Renal pelvis (tissue), 12 donors: ENCODE measurements at places on chromosomes 13 and 19. TPM values are rescaled to one million over a fixed set of nuclear protein-coding genes. Genes with fewer than 3 reads are reported as not detected.

Gene COL4A1
- 465 TPM for polyA plus RNA-seq

Gene SLC7A9
- 19.0 TPM for polyA plus RNA-seq

Gene ZNF556
- 0.74 TPM for polyA plus RNA-seq

Gene R3HDM4
- 51.9 TPM for polyA plus RNA-seq

Gene ETHE1
- 25.5 TPM for polyA plus RNA-seq

Gene KIR3DL1
- polyA plus RNA-seq = not detected

Gene GALP
- not detected for polyA plus RNA-seq

Gene LSR
- polyA plus RNA-seq = 68.6 TPM

Gene LHB
- 0.30 TPM for polyA plus RNA-seq

Gene CEACAM20
- not detected for polyA plus RNA-seq

Gene ADGRL1
- 45.3 TPM for polyA plus RNA-seq

DNA sequence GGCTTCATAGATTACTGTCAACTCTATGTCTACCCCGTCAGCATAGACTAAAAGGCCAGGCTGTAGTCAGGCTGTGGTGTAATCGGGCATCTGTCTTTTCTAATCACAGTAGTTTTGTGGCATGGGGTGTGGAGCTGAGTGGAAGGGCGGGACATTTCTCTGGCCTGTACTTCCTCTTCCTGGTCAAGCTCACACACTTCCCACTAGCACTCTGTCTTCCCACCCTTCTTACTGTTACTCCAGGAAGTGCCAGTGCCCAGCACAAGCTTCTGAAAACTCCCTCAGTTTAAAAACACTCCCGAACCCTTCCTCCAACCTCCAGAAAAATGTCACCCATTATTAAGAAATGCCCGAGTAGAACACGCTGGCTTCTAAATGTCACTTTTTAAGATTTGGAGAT is 229.8 kb downstream of the KLF5 start:
- no peak for DNase-seq

DNA sequence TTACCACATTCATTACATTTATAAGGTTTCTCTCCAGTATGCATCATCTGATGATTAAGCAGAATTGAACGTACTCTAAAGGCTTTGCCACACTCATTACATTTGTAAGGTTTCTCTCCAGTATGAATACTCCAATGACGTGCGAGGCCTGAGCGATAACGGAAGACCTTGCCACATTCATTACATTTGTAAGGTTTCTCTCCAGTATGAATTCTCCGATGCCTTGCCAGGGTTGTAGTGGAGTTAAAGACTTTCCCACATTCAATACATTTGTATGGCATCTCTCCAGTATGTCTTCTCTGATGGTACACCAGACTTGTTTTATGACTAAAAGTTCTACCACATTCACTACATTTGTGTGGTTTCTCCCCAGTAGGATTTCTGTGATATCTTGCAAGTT is 16.8 kb upstream of the ZNF432 start:
- no peak for DNase-seq

DNA sequence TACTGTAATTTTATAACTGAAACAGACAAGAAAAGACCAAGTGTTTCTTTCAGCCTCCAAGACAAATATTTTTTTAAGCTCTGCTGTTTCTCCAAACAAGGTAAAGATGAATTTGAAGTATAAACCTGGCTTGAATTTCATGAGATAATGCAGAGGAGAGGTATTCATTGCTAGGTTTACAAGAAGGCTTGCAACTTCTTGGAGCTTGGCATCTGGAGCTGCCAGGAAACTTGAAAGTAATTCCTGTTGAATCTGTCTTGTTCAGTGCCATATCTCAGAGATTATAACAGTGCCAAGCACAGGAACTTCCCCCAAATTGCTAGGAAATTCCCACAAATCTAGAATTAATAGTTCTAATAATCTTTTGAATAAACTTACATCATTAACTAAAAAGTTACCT is 70.9 kb downstream of the CDK8 start:
- no peak for DNase-seq

GRCh38 chr13:30477346-30478195 is 11.8 kb upstream of the HMGB1 start:
- no peak for DNase-seq

DNA sequence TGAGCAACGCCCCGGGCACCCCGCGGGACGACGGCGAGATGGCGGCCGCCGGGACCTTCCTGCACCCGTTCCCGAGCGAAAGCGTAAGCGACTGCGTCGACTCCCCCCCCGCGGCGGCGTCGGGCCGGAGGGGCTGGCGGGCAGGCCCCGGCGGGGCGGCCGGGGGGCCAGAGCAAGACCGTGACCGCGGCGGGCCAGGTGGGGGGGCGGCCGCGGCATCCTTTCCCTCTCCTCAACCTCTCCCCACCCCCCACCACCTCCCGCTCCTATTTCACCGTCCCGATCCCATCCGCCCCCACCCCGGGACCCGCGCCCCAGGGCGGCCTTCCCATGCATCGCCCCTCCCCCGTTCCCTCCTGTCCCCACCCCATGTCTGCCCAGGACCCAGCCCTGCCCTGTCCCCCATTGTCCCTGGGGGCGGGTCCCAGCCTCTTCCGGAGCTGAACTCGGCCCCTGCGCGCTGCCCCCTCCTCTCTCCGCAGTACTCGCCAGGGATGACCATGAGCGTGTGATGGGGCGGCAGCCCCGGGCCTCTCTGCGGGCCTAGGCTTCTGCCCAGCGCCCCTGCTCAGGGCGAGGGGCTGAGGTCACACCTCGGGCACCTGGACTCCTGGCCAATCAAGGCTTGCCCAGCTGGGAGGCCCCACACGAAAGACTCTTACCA is 4.1 kb downstream of the ISYNA1 start:
- no peak for DNase-seq

DNA sequence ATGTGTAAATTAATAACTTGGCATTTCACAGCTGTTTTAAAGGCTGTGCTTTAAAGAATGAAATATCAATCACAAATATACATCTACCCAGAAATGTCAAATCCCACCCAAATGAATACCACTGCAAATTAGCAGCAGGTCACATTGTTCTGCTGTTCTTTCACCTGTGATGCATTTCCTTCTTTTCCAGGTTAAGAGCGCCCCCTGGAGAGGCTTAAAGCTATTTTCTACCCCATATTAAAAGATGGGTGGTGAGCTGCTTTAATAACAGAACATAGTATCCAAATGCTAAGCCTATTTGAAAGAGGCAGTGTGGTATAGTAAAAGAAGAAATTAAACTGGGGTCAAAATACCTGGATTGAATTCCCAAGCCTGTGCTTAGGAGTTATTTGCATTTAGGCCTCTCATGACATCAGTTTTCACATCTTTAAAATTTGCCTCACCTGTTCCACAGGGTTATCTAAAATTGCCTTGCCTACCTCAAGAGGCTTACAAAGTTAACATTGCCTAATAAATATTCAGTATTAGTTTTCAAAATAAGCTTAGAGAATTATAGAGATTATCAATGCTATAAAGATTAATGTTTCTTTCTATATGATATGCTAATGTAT is 396.9 kb upstream of the SLITRK5 start:
- peak; percentile 52 for DNase-seq

- DNase-seq = peak; percentile 16
Observed at GRCh38 chr13:82947191-82947621, 935.1 kb downstream of the SLITRK1 start.

DNA sequence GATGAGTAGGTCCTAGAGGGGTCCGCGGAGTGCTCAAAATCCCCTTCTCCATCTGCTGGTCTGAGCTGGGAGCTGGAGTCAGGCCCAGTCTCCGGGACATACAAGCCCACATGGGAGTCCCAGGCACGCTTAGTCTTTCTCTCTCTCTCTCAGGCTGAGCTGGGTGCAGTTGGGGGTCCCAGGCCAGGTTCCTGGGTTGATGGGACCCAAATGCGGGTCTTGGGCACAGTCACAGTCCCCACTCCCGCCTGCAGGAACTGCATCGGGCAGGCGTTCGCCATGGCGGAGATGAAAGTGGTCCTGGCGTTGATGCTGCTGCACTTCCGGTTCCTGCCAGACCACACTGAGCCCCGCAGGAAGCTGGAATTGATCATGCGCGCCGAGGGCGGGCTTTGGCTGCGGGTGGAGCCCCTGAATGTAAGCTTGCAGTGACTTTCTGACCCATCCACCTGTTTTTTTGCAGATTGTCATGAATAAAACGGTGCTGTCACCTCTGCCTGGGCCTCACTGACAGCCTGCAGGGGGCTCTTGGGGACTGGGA is 23.8 kb downstream of the CYP4F12 start:
- no peak for DNase-seq

DNA sequence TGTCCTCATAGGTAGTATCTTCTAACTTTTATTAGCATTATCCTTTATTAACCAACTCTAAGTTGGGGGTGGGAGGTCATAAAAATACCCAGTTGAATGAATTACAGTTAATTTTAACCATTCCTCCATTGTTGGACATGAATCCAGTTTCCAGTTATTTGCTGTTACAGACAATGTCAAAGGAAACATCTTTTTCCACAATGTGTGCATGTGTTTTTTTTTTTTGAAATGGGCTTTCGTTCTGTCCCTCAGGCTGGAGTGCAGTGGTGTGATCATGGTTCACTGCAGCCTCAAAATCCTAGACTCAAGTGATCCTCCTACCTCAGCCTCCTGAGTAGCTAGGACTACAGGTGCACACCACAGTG is 32.0 kb downstream of the KLF5 start:
- no peak for DNase-seq

GRCh38 chr19:13804830-13805683 is 9.8 kb downstream of the ZSWIM4 start:
- DNase-seq = no peak

DNA sequence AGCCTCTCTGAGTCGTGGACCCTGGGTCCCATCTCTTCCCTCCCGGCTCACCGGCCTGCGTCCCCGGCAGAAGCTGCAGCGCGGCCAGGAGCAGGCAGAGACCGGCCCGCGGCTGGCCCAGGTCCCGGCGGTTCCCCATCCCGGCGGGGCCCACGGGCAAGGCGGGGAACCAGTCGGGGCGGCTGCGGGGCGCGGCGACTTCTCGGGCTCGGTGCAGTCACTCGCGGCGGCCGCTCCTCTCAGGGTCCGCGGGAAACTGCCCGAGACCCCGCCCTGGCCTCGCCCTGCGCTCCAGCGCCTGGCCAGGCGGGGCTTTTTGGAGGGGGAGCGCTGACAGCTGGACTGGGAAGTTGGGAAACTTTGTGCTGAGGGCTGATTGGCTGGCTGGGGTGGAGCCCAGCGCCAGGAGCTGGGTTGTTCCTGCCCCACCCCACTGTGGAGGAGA is at the start of gene COL5A3:
COL5A3 (minus strand) TSS at position 258 of the 445 bp plus-strand sequence; CDS start at position 139, 119 bp downstream.
- DNase-seq = no peak

DNA sequence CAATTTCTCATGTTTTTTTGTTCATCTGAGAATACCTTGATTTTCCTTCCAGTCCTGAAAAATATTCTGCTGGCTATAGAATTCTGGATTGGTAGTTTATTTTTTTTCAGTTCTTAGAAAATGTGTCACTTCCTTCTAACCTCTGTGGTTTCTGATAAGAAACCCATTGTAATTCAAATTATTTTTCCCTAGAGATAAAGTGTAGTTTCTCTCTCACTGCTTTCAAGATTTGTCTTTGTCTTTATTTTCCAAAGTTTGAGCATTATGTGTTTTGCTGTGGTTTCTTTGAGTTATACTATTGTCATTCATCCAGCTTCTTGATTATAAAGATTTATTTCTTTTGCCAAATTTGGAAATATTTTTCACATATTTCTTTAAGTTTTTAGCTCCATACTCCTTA is 324.0 kb upstream of the SPRY2 start:
- no peak for DNase-seq

DNA sequence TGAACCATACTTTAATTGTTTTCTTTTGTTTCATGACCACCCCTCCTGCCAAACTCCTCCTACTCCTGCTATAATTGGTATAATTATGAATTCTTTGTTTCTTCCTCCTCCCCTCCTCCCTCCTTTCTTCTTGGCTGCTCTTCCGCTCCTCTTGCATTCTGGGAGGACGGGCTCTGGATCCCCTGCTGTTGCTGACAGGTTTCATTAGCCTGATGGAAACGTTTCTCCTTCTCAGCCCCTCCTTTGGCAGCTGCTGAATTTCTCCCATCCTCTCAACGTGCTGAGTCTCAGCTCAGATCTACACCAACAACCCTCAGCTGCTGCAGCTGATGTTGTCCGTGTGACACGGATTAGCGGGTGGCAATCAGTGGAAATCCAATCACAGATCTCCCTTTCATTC is 97.1 kb upstream of the UBAC2 start:
- DNase-seq = no peak

GRCh38 chr13:25923217-25924085 is 128.4 kb downstream of the SHISA2 start:
- no peak for DNase-seq

DNA sequence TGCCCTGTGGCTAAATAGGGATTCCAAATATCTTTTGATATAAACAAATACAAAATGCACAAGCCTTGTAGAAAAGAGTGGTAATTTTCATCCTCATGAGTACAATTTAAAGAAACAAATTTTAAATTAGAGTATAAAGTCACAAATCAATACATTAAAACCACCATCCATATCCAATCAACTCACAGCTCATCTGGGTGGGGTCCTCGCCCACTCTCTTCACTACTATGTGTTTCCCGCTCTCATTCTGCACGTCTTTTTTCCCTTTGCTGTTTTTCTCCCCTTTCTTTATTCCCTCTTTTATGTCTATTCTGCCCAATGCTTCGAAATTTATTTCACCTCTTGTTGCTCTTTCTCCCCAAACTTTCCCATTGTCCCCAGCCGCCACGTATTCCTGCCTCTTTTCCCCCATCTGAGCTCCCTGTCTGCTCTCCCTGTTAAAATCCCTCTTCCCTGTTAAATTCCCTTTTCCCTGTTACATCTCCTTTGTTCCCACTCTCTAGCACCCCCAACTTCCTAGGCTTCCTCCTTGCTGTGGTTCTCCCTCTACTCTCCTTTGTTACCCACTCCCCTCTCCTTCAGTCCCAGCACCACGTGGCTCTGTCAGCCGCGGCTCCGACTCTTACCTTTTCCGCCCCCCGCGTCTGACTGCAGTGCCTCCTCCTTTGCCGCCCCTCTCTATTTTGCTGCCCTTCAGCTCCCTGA is 1.3 kb downstream of the ZNF616 start:
- peak; percentile 64 for DNase-seq

DNA sequence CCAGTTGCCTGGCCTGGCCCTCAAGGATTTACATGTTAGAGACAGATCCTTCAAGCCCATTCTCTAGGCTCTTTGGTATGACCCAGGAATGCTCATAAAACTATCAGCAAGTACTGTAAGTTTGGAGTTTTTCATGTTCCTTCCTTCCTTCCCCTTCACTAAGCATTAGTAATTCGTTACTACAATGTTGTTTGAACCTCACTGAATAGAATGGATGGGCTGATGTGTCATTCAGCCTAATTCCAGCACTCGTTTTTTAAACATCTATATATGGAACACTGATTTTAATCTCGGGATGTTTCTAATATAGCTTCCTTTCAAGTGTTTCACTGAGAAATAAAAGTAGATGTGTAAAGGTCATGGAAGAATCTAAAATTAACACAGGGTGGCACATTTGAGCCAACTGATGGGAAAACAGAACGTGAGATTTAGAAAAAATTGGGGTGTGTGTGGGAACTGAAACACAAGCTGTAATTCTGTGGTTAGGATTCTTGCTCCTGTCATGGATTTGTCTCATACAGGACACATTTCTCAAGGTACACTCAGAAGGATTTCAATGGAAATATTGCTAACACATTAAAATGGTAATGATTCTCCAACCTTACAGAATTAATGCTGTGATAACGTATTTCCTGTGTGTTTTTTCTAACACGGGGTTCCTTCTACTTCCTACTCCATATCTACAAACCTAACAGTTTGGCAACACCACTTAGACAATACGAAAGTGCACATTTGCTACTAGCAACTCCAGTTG is 93.4 kb downstream of the FLT1 start:
- DNase-seq = no peak
